DMS79 (cell line): ENCODE measurements at places on chromosomes 5 and 9.

- DNase-seq = no peak
These were observed 5.1 kb upstream of the CAST start for GRCh38 chr5:96657068-96657467.

GRCh38 chr5:64184832-64185231 lies 19.2 kb downstream of the RNF180 start:
- DNase-seq = no peak

DNA sequence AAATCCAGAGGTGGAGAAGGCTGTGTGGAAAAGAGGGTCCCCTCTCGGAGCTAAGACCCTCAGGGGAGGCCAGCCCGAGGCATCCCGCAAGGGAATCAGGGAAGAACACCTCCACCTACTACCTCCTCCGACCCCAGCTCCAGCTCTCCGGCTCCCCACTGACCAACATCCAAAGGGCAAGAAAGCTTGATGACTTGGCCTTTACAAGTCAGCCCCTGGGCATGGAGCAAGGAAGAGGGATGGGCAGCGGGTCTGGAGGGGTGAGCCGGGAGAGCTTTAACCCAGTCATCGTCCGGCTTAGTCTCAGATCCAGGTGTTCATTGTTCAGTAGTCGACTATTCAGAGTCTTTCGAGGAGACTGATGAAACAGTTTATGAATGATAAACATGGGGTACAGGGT lies 32.1 kb downstream of the ERAP1 start:
- no peak for DNase-seq

DNA sequence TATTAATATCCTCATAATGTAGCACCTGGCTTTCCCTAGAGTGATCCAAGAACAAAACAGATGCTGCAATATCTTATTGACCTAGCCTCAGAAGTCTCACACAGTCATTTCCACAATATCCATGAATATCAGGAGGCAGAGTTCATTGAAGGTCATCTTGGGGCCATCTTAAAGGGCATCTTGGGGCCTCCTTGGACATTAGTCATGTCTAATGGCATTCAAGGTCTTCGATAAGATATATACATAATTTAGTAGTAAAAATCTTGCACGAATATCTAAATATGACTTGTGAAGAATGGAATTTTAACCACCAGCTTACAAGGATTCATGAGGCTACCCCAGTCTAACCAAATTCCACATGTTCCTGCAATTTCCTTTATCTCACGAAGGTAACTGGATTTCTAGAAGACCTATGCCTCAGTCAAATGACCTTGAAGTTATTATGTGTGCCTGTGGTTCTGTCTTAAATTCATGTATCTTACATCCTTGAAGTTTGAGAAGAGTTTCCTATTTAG lies 163.6 kb upstream of the SPEF2 start:
- DNase-seq = no peak

- no peak for DNase-seq
These were observed 1018.3 kb downstream of the CDH12 start for GRCh38 chr5:21834863-21835262.

- DNase-seq = no peak
These were observed 31.1 kb downstream of the C5orf22 start for GRCh38 chr5:31563216-31563615.
